Fibroblast of lung (primary cell): ENCODE measurements at places on chromosomes 11 and 22. TPM values are rescaled to one million over a fixed set of nuclear protein-coding genes. Genes with fewer than 3 reads are reported as not detected.

C11orf52 gene
- total RNA-seq = 0.51 and 0.99 TPM in 2 replicates

CLDN5 gene
- 0.33 and 0.51 TPM in 2 replicates for total RNA-seq

- H3K27ac ChIP-seq = peak overlapping the region; percentile 42
- peak; percentile 83 for DNase-seq
- H3K4me1 ChIP-seq = peaks cover 13% of the 10 kb centered on the region
- peaks cover 7% of the 10 kb centered on the region for H3K27me3 ChIP-seq
- no peaks in the 10 kb centered on the region for H3K36me3 ChIP-seq
- H3K4me3 ChIP-seq = no peak overlapping the region
These were observed 57.5 kb downstream of the RPUSD4 start for GRCh38 chr11:126153972-126154371.

APOA5 gene
- total RNA-seq = not detected in 2 replicates

GRCh38 chr11:120028181-120028896 is 109.6 kb downstream of the TRIM29 start:
- no peaks in the 10 kb centered on the region for H3K36me3 ChIP-seq
- H3K27ac ChIP-seq = no peak overlapping the region
- H3K4me1 ChIP-seq = no peaks in the 10 kb centered on the region

- no peaks in the 10 kb centered on the region for H3K4me1 ChIP-seq
- no peak overlapping the region for H3K4me3 ChIP-seq
- no peak for DNase-seq
- no peaks in the 10 kb centered on the region for H3K36me3 ChIP-seq
- H3K27me3 ChIP-seq = no peaks in the 10 kb centered on the region
These were observed 30.2 kb upstream of the APOL5 start for GRCh38 chr22:35687461-35687860.

OR8A1 gene
- not detected in 2 replicates for total RNA-seq

DNA sequence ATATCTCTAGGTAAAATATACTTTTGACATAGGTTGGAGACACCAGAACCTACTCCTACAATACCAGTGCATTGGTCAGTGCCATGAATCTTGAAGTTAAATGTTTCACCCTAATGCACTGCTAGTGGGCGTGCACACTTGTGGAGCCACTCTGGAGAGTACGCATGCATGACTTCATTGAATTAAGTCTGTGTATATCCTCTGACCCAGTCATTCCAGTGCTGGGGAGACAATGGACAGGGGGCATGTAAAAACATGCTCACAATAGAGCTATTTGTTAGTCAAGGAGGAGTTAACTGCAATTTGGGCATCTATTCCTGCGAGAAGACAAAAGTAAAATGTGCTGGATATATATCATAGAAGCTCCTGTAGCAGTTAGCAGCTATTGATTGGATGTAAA is 335.4 kb upstream of the NCAM1 start:
- no peak overlapping the region for H3K27ac ChIP-seq
- no peaks in the 10 kb centered on the region for H3K27me3 ChIP-seq
- H3K36me3 ChIP-seq = no peaks in the 10 kb centered on the region
- H3K4me1 ChIP-seq = no peaks in the 10 kb centered on the region
- no peak overlapping the region for H3K4me3 ChIP-seq

DNA sequence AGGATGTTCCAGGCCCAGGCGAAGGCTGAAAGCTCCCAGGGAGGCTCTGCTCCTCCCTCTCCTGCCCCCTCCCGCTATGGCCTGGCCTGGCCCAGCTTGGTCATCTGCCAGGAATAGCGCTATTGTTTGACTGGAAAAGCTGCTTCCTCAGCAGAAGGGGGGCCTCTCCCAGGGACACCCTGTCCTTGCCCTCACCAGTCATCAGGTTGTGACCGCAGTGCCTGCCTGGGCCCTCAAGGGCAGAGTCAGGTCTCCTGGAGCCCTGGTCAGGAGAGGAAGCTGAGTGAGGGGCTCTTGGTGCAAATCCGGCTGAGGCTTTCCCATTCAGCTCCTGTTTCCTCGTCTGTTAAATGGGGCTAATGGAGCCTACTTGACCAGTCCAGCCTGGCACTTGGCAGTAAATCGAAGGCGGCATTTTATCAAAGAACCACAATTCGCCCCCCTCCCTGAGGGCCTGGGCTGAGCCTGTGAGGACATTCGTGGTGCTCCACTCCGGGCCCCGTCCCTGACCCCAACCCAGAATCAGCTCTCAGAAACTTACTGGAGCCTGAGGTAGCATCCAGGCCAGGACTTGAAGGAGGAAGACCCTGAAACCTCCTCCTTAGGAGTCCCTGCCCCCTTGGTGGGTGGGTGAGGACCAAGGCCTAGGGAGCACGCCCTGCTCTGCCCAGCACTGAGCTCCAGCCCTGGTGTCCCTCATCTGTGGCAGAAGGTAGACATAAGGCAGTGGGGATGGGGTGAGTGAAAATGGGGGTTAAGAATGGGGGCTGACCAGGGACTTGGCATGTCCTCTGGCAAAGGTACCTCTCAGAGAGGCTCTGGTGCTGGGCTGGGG is 2.0 kb upstream of the CASTOR1 start:
- H3K27me3 ChIP-seq = no peaks in the 10 kb centered on the region
- peaks cover 13% of the 10 kb centered on the region for H3K36me3 ChIP-seq
- H3K27ac ChIP-seq = peak overlapping the region; percentile 17
- H3K4me3 ChIP-seq = no peak overlapping the region

DNA sequence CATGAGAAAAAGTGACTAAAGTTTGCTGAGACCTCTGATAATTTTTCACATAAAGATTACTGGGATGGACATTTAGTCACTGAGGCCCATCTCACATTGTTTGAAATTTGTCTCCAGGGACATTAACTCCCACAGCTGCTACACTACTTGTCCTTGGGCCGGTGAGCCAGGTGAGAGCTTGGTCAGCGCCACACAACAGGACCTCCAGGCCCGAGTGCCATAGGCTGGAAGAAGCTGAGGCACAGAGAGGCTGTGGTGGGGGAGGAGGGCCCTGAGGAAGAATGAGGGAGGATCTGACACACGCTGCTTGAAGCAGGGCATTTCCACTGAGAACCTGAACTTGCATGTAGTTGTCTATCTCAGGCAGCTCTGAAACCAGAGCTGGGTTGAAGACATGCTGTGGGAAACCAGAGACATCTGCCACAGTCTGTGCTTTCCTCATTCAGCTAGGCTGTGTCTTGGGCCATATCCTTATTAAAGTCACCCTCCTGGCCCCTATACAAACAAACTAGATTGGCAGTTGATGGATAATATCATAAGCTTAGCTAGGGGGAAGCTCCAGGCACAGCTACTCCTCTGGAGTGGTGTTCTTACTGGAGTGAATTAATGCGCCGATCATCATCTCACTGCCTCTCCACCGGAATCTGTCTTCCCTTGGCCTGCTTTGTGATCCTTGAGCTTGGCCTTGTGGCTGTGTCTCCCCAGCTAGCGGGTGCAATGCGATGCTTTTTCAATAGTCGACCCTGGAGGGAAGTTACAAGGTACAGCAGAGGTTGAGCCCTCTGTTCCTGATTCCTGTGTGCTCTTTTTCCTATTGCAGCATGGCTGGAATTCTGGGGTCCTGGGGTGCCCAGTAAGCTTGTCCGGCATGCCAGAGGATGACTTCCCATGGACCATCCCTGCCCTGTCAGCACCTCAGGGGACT is 225.3 kb upstream of the B3GAT1 start:
- DNase-seq = no peak
- H3K36me3 ChIP-seq = no peaks in the 10 kb centered on the region
- no peaks in the 10 kb centered on the region for H3K27me3 ChIP-seq
- H3K4me1 ChIP-seq = no peaks in the 10 kb centered on the region

GRCh38 chr11:107397357-107397756 is 60.3 kb downstream of the CWF19L2 start:
- H3K27me3 ChIP-seq = no peaks in the 10 kb centered on the region
- H3K36me3 ChIP-seq = no peaks in the 10 kb centered on the region

GRCh38 chr11:86262387-86262786 is 17.8 kb downstream of the EED start:
- no peaks in the 10 kb centered on the region for H3K27me3 ChIP-seq
- H3K4me1 ChIP-seq = no peaks in the 10 kb centered on the region
- no peak overlapping the region for H3K4me3 ChIP-seq
- no peak overlapping the region for H3K27ac ChIP-seq
- no peak for DNase-seq

DNA sequence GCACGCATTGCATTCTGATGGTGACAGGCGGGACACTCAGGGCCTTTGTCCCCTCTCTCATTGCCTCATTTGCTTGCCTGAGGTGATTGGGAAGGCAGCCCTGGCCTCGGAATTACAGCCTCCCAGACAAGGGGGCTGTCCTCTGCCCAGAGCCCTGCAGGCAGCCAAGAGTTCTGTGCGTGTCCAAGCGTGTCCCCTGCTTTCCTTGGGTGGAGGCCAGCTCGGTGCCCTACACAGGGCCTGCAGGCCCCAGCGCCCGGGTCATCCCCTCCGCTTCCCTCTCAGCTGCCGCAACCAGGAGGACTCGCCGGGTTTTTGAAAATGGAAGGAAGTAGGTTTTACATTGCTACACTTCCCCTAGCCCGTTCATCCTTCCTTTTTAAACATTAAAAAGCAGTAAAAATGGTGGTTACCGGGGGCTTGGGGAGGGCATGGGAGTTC is 1.9 kb downstream of the GRAMD4 start:
- H3K36me3 ChIP-seq = no peaks in the 10 kb centered on the region
- H3K27me3 ChIP-seq = no peaks in the 10 kb centered on the region
- H3K27ac ChIP-seq = no peak overlapping the region
- no peak overlapping the region for H3K4me3 ChIP-seq
- no peaks in the 10 kb centered on the region for H3K4me1 ChIP-seq

GRCh38 chr11:31802990-31803812 is 7.9 kb downstream of the PAX6 start:
- peaks cover 96% of the 10 kb centered on the region for H3K27me3 ChIP-seq
- no peak overlapping the region for H3K27ac ChIP-seq
- no peaks in the 10 kb centered on the region for H3K36me3 ChIP-seq
- no peaks in the 10 kb centered on the region for H3K4me1 ChIP-seq

WBP2NL gene
- 1.3 and 1.8 TPM in 2 replicates for total RNA-seq

GRCh38 chr11:115579181-115579825 is 75.1 kb upstream of the CADM1 start:
- no peak overlapping the region for H3K4me3 ChIP-seq
- no peak overlapping the region for H3K27ac ChIP-seq
- peak; percentile 24 for DNase-seq
- no peaks in the 10 kb centered on the region for H3K36me3 ChIP-seq

DNA sequence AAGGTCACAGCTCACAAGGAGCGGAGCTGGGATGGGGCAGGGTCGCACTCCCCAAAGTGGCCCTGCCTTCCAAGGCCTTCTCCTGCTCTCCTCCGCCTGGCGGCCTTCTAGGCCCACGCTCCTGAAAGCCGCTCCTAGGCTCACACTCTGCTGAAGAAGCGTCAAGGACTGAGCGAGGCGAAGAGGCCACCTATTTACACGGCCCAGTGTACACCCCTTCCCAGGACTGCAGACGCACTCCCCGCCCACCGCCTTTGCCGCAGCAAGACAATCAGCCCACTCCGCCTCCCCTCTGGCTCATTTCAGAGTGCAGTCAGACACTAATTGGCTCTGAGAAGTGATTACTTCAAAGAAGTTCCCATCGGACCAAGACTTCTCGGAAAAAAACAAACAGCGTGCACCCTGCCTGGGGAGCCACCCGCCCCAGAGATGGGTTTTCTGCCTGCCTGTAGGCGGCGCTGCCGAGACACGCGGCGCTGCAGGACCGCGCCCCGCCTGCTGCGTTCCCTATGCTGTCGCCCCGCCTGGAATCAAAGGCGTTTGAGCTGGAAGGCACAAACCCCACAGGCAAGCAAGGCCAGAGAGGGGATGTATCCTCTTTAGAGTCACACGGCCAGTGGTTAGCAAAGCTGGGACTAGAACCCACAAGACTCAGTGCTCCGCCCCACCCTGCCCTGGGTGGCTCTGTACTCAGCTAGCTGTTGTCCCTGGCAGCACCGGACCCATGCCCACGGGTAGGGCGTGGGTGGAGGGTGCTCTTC is 414.8 kb downstream of the BUD13 start:
- no peak for DNase-seq
- H3K27me3 ChIP-seq = no peaks in the 10 kb centered on the region
- H3K36me3 ChIP-seq = no peaks in the 10 kb centered on the region

GRCh38 chr22:32407936-32408335 is 4.1 kb downstream of the RTCB start:
- no peaks in the 10 kb centered on the region for H3K4me1 ChIP-seq
- no peak for DNase-seq
- H3K36me3 ChIP-seq = peaks cover 5% of the 10 kb centered on the region
- H3K27me3 ChIP-seq = no peaks in the 10 kb centered on the region
- no peak overlapping the region for H3K27ac ChIP-seq

DNA sequence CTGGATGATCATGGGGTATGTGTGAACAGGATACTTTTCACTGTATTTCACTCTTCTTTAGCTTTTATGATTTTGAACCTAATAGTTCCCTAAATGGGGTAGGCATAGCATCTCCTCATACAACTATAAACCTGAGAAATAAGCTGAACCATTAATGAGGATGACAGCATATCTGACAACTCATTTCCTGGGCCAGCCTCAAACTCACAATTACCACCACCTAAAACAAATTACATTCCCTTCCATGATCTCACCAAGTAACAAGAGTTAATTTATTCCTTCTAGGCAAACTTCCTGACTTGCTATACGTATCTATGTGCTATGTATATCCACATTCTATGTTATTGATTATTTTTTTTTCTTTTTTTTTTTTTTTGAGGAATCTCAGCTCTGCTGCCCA is 23.0 kb downstream of the SIK3 start:
- H3K36me3 ChIP-seq = no peaks in the 10 kb centered on the region
- DNase-seq = no peak
- peaks cover 19% of the 10 kb centered on the region for H3K4me1 ChIP-seq

AIFM3 gene
- total RNA-seq = 1.3 and 2.0 TPM in 2 replicates

DNA sequence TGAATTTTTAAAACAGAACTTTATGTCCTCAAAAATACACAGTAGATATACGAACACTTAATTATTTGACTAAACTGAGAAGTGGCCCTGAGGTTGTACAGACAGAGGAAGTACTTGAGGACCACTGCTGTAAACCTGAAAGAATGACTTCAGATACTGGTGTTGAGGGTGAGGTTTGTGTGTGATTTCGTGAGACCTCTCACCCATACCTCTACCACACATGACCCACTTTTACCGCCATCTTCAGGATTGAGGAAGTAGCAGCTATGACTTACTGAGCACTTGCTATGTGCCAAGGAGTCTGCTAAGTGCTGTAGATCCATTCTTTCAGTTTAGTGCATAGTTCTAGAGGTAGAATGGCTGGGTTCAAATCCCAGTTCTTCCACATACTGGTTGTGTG is 21.9 kb downstream of the MMP13 start:
- H3K27me3 ChIP-seq = no peaks in the 10 kb centered on the region
- no peaks in the 10 kb centered on the region for H3K36me3 ChIP-seq
- no peaks in the 10 kb centered on the region for H3K4me1 ChIP-seq
- H3K27ac ChIP-seq = no peak overlapping the region
- no peak overlapping the region for H3K4me3 ChIP-seq
